NCI-H1436 treated with DMSO at 0.1 percent for 48 hours (cell line): ENCODE measurements at places on chromosomes 1 and 21.

DNA sequence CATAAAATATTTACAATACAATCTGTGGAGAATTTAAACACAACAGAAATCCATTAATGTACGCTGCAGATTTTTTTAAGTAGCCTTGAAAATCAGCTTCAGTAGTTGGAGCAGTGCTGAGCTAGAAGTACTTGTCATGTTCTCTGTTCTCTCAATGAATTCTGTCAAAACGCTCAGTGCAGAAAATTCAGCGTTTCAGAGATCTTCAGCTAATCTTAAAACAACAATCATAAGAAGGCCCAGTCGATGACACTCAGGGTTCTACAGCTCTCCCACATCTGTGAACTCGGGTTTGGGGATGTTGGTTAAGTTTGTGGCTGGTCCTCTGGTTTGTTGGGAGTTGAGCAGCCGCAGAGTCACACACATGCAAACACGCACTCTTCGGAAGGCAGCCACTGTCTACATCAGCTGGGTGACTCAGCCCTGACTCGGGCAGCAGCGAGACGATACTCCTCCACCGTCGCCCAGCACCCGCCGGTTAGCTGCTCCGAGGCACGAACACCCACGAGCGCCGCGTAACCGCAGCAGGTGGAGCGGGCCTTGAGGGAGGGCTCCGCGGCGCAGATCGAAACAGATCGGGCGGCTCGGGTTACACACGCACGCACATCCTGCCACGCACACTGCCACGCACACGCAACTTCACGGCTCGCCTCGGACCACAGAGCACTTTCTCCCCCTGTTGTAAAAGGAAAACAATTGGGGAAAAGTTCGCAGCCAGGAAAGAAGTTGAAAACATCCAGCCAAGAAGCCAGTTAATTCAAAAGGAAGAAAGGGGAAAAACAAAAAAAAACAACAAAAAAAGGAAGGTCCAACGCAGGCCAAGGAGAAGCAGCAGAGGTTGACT, 161.2 kb downstream of the RUNX1 start:
- DNase-seq: no peak

- no peak for DNase-seq
These were observed 27.0 kb upstream of the PTCH2 start for GRCh38 chr1:44870096-44870495.

DNA sequence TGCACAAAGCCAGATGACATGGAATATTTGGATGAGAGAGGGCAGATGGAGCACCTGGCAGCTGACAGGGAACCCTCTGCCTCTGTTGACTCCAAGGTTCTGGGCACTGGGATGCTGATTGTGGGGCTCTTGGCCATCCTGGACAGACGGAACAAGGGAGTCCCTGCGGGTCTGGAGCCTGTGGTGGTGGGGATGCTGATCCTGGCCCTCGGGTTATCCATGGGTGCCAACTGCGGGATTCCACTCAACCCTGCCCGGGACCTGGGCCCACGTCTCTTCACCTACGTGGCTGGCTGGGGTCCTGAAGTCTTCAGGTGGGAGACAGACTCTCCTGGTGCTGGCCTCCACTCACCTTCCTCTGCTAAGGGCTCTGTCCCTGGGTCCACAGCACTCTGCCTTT, 1.8 kb upstream of the ATP8B2 start:
- DNase-seq: no peak

DNA sequence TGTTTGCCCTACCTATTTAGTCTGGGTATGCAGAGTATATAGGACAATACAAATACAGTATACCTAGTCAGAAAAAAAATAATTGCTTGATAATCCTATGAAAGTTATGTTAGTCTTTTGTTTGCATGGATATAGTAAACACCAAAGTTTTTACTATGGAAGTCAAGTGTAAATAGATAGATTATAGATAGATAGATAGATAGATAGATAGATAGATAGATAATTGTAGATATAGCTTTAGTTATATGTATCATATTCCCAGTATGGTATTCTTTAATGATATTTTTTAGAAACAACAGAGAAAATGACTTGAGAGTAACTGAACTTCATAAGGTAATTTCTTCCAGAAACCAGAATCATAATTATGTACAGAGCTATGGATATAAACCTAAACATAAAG, 158.2 kb downstream of the NCAM2 start:
- no peak for DNase-seq

- DNase-seq: no peak
These were observed 71.6 kb upstream of the CNIH3 start for GRCh38 chr1:224544346-224545110.

- no peak for DNase-seq
These were observed 2.3 kb downstream of the OVAAL start for GRCh38 chr1:180560868-180561600.

- DNase-seq: peak; percentile 53
These were observed 104.8 kb downstream of the RERE start for GRCh38 chr1:8712413-8713231.

DNA sequence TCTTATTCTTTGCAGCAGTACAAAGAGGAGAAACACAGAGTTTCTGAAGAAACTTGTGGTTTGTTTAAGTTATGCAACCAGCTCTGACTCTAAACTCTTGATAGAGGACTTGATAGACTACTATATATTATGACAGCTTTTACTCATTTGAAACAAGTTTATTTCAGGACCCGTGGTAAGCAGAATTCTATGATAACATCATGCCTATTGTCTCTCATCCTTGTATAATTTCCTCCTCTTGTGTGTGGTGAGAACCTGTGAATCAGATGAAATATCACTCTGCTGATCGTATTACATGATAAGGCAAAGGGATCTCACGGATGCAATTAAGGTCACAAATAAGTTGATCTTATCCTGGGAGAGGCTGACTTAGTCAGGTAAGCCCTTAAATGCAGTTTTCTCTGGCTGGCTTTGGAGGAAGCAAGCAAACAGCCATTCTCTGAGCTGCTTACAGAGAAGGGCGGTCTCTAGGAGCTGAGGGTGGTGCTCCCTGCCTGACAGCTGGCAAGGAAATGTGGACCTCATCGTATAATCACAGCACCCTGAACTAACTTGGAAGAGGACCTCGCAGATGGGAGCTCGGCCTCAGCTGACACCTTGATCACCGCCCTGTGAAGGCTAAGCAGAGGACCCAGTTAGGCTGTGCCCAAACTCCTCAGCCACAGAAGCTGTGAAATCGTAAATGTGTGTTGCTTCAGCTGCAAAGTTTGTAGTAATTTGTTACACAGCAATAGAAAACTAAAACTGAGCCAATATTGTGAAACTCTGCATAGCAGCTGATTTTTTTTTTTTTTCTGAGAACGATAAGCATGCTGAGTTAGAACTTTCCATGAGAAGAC, 151.1 kb upstream of the DPT start:
- no peak for DNase-seq

DNA sequence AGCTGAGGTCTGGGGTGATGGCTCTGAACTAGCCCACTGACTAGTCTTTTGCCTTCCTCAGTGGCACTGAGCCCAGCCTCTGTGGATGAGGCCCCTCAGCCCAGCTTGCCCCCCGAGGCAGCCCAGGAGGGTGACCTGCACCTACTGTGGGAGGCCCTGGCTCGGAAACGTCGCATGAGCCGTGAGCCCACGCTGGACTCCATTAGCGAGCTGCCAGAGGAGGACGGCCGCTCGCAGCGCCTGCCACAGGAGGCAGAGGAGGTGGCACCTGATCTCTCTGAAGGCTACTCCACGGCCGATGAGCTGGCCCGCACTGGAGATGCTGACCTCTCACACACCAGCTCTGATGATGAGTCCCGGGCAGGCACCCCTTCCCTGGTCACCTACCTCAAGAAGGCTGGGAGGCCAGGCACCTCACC, 87.8 kb downstream of the TRIM11 start:
- DNase-seq: no peak

GRCh38 chr1:68313735-68314134, 81.4 kb upstream of the WLS start:
- peak; percentile 94 for DNase-seq

DNA sequence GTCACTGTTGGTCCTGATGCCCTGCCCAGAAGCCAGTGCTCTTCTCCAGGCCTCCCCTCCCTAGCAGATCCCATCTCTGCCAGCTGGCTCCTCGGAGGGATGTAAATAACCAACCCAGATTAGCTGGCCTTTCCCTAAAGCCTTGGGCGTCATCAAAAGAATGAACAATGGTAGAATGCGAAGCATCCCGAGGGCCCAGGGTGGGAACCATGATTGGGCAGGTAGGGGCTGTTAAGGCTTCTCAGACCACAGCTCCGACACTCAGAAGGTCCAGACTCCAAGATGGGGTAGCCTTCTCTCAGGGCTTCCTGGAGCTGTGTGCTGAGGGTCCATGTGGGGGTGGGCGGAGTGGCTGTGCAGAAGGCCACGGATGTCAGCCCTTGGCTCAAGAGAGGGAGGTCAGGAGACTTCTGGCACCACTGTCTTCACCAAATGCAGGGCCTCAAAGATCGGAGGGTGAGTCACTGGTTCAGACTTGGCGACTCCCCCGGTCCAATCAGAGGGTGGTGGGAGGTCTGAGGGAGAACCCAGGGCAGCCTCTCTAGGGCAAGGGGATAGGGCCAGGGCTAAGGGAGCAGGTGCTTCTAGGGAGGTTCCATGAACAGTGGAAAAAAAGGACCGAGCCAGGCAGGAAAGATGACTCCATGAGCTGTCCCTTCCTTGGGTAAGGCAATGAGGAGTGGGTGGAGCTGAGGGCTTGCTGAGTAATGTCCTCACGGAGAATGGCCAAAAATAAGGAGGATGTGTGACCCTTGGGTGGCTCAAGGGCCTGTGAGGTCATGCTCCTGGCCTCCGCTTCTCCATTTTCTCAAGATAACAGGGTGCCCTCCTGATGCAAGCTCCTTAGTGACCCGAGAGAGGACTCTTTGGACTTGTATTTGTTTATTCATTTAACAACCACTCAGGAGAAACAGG, 58.4 kb upstream of the EPS8L3 start:
- no peak for DNase-seq

GRCh38 chr21:31795992-31796391, 64.1 kb upstream of the SCAF4 start:
- DNase-seq: no peak

GRCh38 chr1:204435381-204435831, 23.8 kb upstream of the PPP1R15B start:
- no peak for DNase-seq

DNA sequence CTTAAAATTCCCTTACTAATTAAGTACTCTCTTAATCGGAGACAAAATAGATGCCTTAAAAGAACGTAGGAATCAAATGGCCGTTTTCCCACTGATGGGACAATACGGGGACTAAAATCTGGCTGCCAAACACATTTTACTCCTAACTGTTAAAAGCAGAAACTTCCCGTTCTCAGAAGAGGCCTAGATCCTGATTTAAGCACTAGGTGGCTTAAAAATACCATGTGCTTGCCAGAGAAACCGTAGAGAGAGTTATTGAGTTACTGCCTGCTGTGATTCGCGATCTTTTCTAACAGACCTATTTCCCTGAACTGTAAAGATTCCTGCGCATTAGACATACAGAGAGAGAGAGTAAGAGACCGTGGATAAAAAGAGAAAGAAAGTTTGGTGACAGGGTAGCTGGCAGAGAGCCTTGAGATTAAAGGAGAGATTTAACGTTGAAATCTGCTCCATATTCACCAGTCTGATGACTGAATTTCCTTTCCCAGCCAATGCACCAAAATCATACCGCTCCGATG, 54.4 kb upstream of the STUM start:
- DNase-seq: no peak

DNA sequence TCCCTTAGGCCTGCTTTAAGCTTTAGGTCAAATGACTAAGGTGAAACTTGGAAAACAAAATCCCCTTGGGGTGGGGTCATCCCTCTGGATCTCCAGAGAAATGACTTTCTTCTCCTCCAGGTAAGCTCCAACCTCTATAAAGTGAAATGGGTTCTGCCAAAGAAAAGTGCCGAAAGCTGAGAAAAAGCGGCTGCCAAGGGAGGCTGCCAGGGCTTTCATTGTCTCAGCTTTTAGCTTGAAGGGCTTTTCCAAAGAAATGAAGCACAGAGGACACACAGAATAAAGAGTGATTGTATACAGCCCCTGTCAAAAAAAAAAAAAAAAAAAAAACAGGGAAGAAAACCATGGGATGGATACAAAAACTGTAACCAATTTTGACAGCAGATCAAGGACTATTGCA, 126.9 kb downstream of the TGFBR3 start:
- no peak for DNase-seq

- DNase-seq: no peak
These were observed 232.3 kb downstream of the HMCN1 start for GRCh38 chr1:185966471-185966870.

GRCh38 chr1:85555867-85556573, 24.5 kb upstream of the CCN1 start:
- no peak for DNase-seq

GRCh38 chr1:188023206-188023605, 1194.5 kb downstream of the PLA2G4A start:
- no peak for DNase-seq

GRCh38 chr1:156815307-156815826, 1.3 kb downstream of the SH2D2A start:
- DNase-seq: no peak

- DNase-seq: no peak
These were observed 109.5 kb upstream of the JUN start for GRCh38 chr1:58893257-58893869.

DNA sequence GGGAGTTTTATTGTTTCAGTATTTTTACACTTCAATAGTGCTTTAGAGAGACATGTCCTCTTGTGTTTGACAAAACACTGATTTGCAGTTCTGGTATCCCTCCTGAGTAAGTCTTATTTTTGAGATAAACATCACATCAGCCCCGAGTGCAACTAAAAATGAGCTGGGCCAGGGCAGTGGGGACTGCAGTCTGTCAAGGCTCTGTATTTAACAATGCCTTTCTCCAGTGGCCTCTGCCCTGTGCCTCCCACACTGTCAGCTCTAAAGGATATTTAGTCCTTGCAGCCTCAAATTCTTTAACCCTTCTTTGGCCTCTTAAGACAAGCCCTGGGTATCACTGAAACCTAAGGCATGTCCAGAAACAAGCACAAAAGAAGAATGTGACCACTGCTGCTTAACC, 160.6 kb downstream of the ST6GALNAC5 start:
- no peak for DNase-seq

DNA sequence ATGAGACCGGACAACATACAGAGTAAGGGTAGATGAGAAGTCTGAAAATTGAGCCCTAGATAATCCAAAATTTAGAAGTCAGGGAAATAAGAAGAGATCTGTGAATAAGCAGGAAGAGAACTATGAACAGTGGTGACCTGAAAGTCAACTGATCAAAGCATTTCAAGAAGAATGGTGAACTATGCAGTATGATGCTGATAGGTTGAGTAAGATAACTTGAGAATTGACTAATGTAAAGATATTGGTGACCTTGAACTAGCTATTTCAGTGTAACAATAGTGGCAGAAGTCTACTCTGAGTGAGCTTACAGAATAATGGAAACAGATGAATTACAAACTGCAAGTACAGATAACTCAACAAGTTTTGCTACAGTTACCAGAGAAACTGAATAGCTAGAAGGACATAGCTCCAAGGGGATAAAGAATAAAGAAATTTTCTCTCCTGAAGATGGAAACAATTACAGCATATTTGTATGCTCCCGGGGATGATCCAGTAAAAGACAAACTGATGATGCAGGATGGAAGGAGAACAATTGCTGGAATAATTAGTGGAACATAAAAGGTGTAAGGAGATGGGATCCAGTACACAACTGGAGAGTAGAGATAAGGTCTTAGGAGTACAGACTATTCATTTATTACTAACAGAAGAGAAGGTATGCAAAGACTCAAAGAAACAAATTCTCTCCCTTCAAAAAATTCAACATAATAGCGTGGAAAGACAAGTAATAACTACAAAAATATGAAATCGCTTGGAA, 10.9 kb downstream of the NRDC start:
- no peak for DNase-seq
